ENCODE measurements at places on chromosomes 13 and 19.
A peak's percentile ranks its signal among the peaks of the same experiment; 100 is the strongest.

GRCh38 chr13:77853703-77854102, 64.9 kb downstream of the EDNRB start:
- no peak for DNase-seq

DNA sequence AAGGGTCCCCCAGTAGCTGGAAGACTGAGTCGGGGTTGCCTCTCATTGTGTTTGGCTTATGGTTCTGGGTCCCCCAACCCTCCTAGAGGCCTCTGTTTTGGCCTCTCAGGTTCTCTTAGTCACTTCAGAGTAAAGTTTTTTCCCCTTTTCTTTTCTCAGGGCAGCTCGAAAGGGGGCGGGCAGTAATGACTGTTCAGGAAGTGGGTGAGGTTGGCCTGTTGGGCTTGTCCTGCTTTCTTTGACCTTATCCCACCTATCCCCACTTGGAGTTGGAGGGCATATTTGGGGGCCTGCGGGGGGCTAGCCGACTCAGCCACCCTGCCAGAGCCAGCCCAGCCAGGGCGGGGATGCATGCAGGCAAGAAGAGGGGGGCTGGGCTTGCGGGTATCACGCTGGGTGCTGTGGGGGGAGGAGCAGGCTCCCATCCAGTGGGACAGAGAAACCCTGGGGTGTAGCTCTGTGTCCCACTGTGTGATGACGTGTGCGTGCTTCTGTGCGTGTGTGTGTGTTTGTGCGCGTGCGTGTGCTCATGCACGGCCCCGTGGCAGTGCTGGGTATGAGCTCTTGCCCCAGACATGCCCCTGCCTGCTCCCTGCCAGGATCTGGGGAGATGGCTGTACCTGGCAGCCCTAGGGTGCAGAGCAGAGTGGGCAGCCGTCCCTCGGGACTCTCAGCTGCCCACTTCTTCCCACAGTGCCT, 1.4 kb downstream of the CIC start:
- DNase-seq = peak; percentile 43

DNA sequence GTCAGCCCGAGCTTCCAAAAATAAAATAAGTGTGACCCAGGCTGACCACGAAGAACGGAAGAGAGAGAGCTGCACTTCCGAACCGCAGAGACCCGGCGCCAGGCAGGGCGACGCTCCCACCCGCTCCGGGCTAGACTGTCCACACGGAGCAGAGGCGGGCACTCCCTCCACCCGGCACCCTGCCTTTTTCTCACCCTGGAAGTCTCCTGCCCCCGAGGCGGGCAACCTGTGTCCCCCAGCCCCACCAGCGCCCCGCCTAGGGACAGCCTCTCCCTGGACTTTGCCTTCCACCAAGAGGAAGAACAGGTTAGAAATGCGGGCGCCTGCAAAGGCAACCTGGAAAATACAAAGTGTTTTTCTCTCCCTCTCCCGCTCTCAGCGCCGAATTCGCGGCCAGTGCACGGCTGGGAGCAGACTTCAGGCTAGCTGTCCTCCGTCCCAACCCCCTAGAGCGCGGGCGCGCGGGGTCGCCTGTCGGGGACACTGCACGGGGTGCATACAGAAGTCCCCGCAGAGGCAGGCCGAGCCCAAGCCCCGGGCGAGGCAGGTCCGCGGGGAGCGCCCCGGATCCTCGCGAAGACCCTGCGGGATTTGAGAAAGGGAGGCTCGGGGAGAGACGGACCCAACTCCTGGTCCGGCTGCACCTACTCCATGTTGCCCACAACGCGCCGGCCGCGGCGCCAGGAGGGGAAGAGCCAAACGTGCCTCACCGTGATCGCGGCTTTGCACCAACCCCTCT, 845 bp downstream of the SPRY2 start:
- DNase-seq = peak; percentile 61

- DNase-seq = no peak
Measured at GRCh38 chr13:96792736-96793403, 201.4 kb downstream of the OXGR1 start.

GRCh38 chr13:50078895-50079654, 63.8 kb downstream of the KCNRG start:
- DNase-seq = peak; percentile 42

DNA sequence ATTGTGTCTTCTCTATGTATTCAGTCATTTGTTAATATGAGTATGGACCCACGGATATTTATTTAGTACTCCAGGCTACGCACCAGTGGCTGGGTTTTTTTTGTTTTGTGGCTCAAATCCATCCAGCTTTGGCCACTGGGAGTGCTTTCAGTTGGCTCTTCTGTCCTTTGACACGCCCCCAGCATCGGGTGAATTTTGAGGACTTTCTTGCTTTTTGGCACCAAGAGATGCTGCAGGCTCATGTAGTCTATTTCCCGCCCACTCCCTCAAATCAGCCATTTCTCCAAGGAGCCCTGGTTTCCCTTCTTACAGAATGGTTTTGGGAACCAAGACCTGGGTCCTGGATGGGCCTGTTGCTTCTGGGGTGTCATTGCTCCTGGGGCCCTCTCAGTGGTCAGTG, 55.8 kb downstream of the SMARCA4 start:
- peak; percentile 66 for DNase-seq

GRCh38 chr19:1241417-1242095, at the start of gene ATP5F1D:
ATP5F1D (plus strand) TSS chr19:1241751; CDS start chr19:1241851, 100 bp downstream.
- peak; percentile 97 for DNase-seq

DNA sequence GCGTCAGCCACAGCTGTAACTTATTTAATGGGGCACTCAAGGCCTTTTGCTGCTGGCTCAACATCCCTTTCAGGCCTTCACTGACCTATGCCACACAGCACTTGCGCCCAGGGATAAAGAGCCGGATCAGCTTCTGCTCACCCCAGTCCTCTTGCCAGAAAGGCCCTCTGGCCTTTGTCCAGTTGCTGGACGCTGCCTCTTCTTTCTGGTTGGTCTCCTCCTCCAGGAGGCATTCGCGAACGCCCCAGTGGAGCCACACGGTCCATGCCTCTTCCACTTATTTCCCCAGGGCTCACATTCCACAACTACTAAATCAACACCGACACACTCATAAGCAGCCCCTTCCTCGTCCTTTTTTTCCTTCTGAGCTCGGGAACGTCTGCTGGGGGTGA, 3.7 kb upstream of the ZNF329 start:
- DNase-seq = peak; percentile 76

- DNase-seq = peak; percentile 25
Measured at GRCh38 chr19:12800923-12801465, 606 bp downstream of the PRDX2 start.

GRCh38 chr19:1302533-1303239, 17.0 kb downstream of the EFNA2 start:
- DNase-seq = no peak

DNA sequence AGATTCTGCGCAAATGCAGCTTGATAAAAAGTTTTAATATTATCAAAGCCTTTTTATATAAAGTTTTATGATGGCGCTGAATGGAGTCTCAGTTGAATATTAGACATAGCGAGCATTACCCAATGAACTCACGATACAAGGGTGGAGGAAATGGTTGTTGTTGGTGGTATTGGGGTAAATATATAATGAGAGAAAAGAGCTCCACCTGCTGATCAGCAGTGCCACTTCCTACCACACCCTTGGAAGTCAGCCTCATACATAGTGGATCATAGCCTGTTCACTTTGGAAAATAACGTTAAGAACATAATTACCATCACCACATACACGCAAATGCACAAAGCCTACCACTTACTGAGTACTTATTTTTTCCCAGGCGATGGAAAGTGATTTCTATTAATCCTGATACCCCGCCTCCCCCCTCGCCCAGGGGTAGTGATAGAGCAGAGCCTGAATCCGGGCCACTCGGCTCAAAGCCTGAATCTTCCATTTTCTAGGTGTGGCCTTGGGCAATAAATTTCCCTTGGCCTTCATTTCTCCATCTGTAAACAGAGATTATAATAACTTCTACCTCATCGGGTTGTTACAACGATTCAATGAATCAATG, 358.3 kb downstream of the KLF5 start:
- no peak for DNase-seq

DNA sequence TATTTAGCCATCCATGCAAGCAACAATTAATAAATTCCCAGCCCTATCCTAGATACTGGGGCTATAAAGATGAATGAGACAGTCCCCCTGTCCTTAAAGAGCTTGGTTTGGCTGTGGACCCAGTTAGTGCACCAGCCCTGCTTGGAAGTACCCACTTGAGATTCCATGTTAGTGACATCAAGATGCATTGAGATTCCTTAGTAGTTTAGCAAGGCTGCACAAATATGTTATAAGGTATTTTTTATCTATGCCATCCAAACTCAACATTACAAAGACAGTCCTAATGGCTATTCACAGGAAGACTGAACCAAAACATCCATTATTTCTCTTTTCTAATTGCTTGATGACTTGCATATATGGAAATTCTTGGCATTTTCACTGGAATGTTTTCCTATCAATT, 48.8 kb upstream of the RAP2A start:
- no peak for DNase-seq

DNA sequence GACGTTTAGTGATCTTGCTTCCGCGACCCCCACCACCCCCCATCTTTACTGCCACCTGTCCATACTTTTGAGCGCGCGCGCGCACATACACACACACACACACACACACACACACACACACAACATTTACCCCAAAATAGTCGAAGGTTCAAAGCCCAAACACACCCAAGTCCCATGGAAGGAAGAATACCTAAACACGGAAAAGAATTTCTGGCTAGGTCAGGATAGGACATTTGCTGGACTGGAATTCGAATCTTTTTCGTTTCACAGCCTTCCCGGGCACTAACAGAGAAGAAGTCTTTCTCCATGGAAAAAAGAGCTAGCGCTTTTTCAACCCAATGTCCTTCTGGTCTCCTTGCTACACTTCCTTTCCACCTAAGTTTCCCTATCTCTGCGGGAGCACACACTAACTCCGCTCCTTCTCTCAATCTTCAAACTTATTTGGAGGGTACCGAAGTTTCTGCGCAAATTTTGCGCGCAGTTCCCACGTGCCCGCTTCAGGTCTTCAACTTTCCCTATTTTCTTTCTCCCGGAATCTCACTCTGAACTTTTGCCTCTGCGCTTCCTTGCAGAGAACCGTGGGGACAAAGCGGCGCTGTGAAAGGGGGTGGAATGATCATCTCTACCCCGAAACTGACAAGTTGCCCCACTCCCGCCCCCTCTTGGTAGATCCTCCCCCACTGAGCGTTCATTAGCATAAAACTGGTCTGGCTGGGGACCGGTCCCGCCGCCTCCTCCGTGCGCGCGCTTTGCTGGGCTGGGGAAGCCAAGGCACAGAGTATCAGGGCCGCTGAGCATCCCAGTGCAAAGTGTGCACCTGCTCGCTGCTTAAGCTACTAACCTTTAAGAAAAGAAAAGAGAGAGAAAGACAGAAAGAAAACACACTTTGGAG, 2.7 kb downstream of the DACH1 start:
- no peak for DNase-seq

- no peak for DNase-seq
Measured at GRCh38 chr19:19656451-19657396, 6.8 kb downstream of the ATP13A1 start.

DNA sequence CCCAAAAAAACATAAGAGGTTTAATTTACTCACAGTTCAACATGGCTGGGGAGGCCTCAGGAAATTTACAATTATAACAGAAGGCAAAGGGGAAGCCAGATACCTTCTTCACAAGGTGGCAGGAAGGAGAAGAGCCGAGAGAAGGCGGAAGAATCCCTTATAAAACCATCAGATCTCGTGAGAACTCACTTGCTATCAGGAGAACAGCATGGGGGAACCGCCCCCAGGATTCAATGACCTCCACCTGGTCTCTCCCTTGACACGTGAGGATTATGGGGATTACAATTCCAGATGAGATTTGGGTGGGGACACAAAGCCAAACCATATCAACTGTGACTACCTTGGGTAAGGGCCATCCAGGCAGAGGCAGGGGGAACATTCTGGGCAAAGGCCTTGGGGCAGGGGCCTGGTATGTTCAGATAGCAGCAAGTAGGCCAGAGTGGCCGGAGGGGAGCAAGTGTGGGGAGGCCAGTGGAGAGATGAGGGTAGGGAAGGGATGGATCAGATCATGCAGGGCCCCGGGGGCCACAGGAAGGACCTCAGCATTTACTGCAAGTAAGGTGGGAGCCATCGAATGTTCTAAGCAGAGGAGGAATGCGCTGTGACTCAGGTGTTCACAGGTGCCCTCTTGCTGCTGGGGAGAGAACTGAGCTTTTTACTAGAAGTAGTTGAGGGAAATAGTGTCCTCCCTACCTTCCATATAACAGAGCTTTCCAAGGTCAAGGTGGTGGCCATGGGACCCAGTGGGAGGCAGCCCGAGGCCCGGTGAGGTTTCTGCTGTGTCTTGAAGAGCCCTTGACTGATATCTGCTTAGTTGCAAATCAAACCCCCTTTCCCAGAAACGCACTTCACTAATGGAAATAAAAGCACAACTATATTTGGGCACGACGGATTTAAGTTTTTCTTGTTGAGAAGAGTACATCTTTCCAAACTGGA, 18.0 kb downstream of the RAB3D start:
- DNase-seq = no peak

DNA sequence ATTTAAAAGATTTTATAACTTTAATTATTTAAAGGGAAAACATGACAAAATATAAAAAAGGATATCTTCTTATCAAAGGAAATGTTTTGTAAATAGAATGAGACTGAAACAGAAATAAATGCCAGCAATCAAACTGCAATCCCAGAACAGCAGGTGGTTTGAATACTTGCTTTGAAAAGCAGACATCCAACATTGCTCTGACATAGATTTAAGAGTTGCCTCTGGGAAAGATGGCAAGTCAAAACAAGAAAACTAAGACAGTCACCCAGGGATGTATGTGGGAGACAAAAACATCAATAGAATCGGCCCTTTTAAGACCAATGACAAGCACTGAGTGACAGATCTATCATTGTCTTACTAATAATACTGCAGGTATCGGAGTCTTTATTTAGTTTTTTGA, 789.7 kb upstream of the GPC6 start:
- no peak for DNase-seq

- no peak for DNase-seq
Measured at GRCh38 chr13:39586151-39586550, 16.8 kb downstream of the LHFPL6 start.

GRCh38 chr19:56619121-56619520, 23.8 kb upstream of the SMIM17 start:
- no peak for DNase-seq

GRCh38 chr13:34214686-34215085, 396.7 kb downstream of the RFC3 start:
- no peak for DNase-seq

DNA sequence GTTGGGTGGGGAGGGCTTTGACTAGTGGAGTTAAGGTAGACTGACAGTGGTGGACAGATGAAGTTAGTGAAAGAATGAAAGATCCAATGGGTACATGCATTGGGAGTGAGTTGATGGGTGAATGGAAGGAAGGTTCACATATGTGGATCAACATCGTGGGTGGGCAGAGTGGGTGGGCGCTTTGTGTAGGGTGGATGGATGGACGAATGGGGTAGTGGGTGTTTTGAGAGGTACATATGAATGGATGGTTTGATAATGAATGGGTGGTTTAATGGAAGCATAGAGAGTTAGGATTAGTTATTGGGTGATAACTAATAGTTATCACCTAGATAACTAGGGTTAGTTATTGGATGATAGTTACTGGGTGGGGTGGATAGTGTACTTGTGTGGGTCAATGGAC, 11.5 kb downstream of the ZSWIM4 start:
- DNase-seq = no peak

- DNase-seq = no peak
Measured at GRCh38 chr13:111511219-111511732, 190.8 kb downstream of the TEX29 start.

- DNase-seq = no peak
Measured at GRCh38 chr13:24648983-24649687, 31.1 kb upstream of the ATP12A start.

All from muscle of back (tissue), 13 donors.